Activated CD8-positive, alpha-beta memory T cell treated with anti-CD3 and anti-CD28 coated beads, Interleukin-2, amount 10 ng/mL, durations not matched to agents 7 days and 5 days (primary cell): ENCODE measurements at places on chromosomes 1 and 21. TPM values are rescaled to one million over a fixed set of nuclear protein-coding genes. Genes with fewer than 3 reads are reported as not detected.

SPRR2F gene
- total RNA-seq = not detected

S100A7A gene
- not detected for total RNA-seq

TMEM125 gene
- total RNA-seq = not detected

ATF3 gene
- 21.3 TPM for total RNA-seq

GBP2 gene
- 194 TPM for total RNA-seq

APOBEC4 gene
- total RNA-seq = not detected

CACNA1S gene
- not detected for total RNA-seq

LHX8 gene
- total RNA-seq = not detected

CHRM3 gene
- not detected for total RNA-seq

CASZ1 gene
- 16.3 TPM for total RNA-seq

LRRIQ3 gene
- 1.6 TPM for total RNA-seq

CATSPERE gene
- total RNA-seq = 0.30 TPM

CYP4A11 gene
- total RNA-seq = not detected

IFI6 gene
- 461 TPM for total RNA-seq

ASCL5 gene
- not detected for total RNA-seq

BACE2 gene
- total RNA-seq = 0.79 TPM

LORICRIN gene
- not detected for total RNA-seq

SLC35F3 gene
- total RNA-seq = 13.8 TPM

FAAP20 gene
- 55.7 TPM for total RNA-seq

CLIC6 gene
- total RNA-seq = 0.47 TPM

CFHR3 gene
- not detected for total RNA-seq

TRIM62 gene
- total RNA-seq = 9.9 TPM

CD5L gene
- total RNA-seq = not detected

OR2T35 gene
- not detected for total RNA-seq

VANGL1 gene
- 11.8 TPM for total RNA-seq

FGR gene
- total RNA-seq = 0.30 TPM

LPAR3 gene
- 0.37 TPM for total RNA-seq

FCRL2 gene
- total RNA-seq = not detected

PTGFR gene
- not detected for total RNA-seq

SORT1 gene
- 5.3 TPM for total RNA-seq

PRR9 gene
- total RNA-seq = not detected

C1orf50 gene
- total RNA-seq = 4.6 TPM

TRNP1 gene
- total RNA-seq = 0.15 TPM
